ENCODE measurements at places on chromosomes 2 and 18.

DNA sequence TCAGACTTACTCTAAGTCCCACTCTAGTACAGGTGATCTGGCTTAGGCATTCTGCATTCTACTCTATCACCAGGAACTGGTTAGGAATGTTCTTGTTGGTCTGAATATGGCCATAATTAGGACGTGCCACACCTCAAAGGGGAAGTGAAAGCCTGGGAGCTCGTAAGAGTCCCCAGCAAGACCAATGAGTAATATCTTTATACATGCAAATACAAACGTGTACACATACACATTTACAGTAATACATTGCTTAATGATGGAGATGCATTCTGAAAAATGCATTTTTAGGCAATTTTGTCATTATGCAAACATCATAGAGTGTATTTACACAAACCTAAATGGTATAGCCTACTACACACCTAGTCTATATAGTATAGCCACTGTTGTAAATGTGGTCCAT is 19.5 kb upstream of the ERCC3 start:
- no peak for DNase-seq

- no peak for DNase-seq
Measured at GRCh38 chr18:29226213-29226612, 1049.3 kb upstream of the CDH2 start.

GRCh38 chr2:210421916-210422315 is 54.6 kb downstream of the LANCL1 start:
- peak; percentile 75 for DNase-seq

- no peak for DNase-seq
Measured at GRCh38 chr18:48713309-48713708, 174.5 kb downstream of the CTIF start.

GRCh38 chr2:141137122-141137693 is 993.6 kb downstream of the LRP1B start:
- no peak for DNase-seq

DNA sequence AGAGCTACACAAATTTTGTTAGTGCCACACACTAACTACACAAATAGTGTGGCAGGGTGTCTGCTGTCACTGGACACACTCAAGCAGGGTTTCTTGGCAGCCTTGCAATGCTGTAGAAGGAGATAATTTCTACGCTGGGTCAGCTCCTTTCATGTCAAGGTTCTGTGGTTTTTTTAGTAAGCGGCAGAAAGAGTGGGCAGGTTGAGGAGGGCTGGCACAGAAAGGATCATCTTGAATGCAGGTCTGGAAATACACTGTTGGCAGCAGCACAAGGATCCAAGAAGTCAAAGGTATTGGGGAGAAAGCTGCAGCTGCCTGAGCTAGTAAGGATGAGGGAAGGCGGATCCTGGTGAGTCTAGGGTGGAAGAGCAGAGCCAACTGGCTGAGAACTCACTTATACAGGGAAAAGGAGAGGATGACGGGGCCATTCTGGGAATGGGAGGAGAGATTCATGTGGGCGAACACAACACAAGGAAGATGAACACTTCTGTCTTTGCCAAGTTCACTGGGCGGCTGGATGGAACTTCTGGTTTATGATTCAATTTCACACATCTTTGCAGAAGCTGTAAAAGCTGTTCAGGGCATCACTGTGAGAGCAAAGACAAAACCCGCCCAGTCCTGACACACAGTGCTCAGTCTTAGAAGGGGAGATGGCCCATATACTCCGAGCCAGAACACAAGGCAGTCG is 16.9 kb upstream of the CYRIA start:
- DNase-seq, result no peak

GRCh38 chr2:105425936-105426625 is 27.2 kb upstream of the FHL2 start:
- peak; percentile 93 for DNase-seq

GRCh38 chr2:164110515-164110914 is 374.7 kb upstream of the FIGN start:
- DNase-seq, result no peak

- DNase-seq, result no peak
Measured at GRCh38 chr2:111178730-111179405, 58.2 kb downstream of the BCL2L11 start.

- DNase-seq, result no peak
Measured at GRCh38 chr18:35513181-35513936, 15.6 kb upstream of the INO80C start.

GRCh38 chr2:98648451-98648850 is 40.1 kb downstream of the UNC50 start:
- DNase-seq, result no peak

DNA sequence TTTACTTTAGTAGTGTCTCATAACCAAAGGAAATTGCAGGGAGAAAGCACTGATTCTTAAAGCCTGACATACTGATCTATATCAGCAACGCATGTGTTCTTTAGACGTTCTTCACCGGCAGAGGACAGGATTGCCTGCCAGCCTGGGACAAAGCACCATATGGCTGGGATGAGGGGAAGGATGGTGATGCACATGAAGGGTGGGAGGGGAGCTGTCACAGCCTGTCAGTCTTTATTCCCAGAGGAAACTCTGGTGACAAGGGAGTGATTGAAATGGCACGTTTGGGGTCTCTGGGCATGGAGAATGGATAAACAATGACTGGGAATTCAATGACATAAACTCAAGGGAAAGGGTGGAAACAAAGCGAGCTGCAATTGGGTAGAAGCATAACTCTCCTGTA is 808.1 kb downstream of the DCC start:
- no peak for DNase-seq

GRCh38 chr2:71882949-71883472 is 264.7 kb downstream of the CYP26B1 start:
- peak; percentile 49 for DNase-seq

- no peak for DNase-seq
Measured at GRCh38 chr2:196535742-196536141, 103.8 kb upstream of the CCDC150 start.
